ENCODE measurements at places on chromosomes 16 and 17.

GRCh38 chr16:67091906-67092566, 17.7 kb upstream of the PHAF1 start:
- DNase-seq, result no peak

DNA sequence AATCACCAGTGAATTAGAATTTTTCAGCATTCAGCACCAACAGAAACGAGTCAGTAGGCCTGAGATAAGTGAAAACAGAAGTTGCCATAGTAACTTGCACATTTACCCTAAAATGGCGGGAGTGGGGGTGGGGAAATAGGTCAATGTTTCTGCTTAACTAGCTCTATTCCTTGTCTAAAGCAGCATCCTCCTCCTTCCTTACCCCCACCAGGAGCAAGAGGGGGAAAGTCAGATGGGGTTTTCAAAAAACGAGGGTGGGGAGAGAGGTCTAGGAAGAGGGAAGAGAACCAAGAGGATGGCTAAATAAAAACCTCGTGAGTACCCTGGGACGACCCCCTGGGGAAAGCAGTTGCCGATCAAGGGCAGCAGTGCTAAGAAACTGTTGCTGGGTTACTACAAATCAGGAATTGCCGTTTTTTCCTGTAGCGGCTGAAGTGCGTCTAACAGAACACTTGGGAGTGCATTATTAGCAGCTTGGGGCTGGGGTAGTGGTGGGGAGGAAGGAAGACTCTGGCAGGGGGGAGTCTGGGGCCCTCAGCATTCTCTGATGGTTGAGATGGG, 34.4 kb upstream of the MNT start:
- DNase-seq, result no peak

DNA sequence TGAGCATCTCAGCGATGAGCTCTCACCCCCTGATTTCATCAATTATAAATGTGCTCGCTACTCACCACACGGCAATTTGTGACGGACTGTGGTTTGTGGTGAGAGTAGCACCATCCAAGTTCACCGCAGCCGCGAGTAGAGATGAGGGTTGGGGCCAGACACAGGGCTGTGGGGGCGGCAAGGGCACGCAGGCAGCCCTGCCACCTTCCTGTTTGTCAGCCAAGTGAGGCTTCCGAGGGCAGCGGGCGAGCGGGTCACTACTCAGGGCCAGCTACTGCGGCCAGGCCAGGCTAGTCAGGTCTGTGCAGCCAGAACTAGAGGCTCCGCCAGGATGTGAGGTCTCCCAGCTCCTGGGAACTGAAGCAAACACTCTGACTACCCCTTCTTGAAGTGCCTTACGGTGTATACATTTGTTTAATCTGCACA, 39.6 kb upstream of the MEOX1 start:
- DNase-seq, result peak; percentile 91

DNA sequence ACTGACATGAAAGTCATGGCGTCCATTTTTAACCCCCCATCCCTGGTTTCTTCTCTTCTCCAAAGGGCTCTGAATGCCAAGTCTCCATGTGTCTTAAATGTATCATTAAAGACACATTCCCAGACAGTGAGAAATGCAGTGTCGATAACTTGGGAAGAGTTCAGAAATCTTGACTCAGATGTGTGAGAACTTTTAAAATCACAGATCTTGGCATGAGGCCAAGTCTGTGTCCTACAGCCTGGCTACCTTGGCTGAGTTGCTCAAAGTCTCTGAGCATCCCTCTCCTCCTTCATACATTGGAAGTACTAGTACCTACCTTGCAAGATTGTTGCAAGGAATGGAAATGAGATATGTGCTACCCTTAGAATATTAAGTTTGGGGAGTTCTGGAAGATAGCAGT, 1046.5 kb upstream of the RBFOX1 start:
- no peak for DNase-seq

GRCh38 chr16:17347624-17348023, 123.1 kb downstream of the XYLT1 start:
- no peak for DNase-seq

GRCh38 chr17:30503558-30503957, 26.4 kb downstream of the GOSR1 start:
- DNase-seq, result no peak

- no peak for DNase-seq
These were observed 200.1 kb downstream of the KCNJ2 start for GRCh38 chr17:70369391-70369790.

DNA sequence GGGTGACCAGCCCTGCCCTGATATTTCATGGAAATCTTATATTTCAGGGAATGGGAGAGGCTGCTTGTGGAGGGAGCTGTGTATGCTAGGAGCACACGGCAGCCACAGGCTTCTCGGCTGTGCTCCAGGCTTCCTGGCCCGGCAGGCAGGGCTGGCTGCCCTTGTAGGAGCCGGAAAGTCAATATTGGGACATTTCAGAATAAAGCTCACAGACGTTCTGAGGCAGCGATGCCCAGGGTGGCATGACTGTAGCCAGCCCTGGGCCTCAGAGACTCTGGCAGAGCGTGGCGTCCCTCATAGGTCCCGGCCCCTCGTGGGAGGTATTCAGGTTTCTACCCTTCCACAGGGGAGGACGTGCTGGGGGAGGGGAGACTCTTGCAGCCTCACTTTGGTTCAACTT, 65.7 kb downstream of the BANP start:
- no peak for DNase-seq

GRCh38 chr17:76405607-76405966, 21.2 kb downstream of the SPHK1 start:
- DNase-seq, result no peak

DNA sequence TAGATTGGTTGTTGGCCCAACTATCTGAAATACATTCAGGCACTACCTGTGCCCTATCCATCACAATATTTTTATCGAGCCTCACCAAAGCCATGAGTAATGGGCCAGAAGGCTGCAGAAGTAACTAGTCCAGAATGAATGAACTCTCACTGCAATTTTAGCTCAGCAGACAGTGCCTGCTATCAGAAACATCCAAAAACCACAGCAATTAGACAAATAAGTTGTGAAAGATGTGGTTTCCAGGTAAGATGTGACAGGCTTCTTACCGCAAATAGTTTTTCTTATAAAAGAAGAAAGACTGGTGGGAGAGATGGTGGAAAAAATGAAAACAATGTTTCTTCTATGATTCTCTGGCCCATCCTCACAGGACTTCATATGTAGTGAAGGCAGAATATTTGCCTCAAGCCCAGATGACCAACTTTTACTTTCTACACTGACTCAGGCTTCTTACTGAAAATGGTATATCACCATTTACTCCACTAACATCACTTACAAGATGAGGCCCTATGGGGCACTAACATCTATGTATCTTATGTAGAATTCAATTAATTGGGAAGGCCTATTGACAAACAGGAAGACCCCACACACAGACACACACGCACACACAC, 9.8 kb upstream of the RFFL start:
- DNase-seq, result no peak

DNA sequence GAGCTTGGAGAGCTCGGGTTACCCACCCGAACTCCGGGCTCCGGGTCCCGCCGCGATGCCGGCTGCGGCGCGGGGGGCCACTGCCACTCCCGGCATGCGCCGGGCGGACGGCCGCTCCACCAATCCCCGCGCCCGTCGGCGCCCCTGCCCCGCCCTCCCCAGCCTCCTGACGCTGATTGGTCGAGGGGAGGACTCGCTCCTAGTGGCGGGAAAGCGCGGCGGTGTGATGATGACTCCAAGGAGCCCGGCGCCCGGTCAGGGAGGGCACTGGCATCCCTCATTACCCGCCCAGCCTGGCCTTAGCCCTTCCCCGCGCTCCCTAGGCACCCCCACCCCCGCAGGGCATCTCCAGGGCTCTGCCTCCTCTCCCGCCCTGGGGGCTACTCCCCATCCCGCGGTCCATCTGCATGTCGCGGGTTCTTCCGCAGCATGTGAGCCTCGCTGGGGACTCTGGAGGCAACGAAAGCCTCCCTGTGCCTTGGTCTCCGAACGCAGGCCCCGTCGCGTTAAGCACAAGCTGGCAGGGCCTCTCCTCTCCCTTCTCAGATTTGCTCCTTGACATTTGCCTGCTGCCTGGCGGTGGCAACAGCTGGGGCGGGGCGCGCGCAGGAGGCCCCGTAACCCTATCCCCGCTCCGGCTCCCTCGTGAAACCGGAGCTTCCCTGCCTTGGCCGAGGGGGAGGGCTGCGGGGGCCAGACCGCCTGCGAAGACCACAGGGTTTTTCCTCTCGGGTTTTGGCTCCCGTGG, 1.7 kb downstream of the ATP2A1 start:
- DNase-seq, result peak; percentile 77

GRCh38 chr17:72008236-72008876, 112.5 kb upstream of the SOX9 start:
- DNase-seq, result peak; percentile 4

DNA sequence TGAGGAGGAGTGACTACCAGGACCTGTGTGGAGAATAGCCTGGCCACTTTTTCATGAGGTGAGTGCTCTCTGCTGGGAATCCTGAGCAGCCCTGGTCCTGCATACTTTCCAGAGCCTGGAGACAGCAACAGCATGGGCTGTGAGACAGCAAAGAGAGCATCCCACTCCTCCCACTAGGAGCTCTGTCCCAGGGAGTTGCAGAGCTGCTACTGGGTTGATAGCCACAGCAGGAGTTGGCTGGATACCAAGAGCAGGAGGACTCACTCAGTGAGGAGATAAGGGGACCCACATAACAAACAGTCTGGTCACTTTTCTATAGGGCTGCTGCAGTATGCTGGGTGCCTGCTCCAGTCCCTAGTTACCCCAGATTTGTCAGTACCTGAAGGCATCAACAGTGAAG, 439.3 kb upstream of the CDH8 start:
- no peak for DNase-seq

DNA sequence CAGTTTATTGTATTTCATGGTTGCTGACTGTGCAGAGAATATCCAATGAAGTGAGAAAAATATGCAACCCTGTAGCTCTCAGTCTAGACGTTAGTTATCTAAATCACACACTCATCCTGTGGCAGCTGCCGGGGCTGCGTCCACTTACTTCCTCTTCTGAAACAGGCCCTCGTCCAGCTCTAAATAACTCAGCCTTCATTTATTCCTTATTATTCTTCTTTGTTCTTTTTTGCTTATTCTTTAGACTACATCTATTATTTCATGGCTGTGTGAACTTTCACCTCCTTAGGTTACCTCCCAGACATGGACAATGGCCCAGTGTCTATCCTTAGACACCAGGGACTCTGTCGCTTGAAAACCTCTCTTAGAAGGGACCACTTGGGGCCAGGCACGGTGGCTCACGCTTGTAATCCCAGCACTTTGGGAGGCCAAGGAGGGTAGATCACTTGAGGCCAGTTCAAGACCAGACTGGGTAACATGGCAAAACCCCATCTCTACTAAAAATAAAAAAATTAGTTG, 3.4 kb upstream of the THUMPD1 start:
- DNase-seq, result no peak

DNA sequence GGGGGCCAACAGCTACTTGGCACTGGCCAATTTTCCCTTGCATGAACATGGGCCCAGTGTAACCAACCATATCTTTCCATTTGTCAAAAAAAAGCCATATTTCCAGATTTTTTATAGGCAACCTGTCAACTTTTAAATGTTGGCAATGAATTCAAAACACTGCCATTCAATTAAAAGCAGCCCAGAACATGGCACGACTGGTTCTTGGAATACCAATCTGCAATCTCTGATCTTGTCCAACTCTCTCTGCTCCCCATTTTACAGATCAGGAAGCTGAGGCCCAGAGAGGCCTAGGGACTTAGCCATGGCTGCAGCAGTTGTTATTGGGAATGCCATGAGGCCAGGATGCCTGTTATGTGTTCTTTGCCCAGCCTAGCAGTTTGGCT, 8.9 kb upstream of the MEOX1 start:
- no peak for DNase-seq

- peak; percentile 62 for DNase-seq
These were observed 17.9 kb downstream of the PSME3IP1 start for GRCh38 chr16:57167953-57168352.

- peak; percentile 39 for DNase-seq
These were observed 360.3 kb upstream of the KIF2B start for GRCh38 chr17:53462393-53462811.

DNA sequence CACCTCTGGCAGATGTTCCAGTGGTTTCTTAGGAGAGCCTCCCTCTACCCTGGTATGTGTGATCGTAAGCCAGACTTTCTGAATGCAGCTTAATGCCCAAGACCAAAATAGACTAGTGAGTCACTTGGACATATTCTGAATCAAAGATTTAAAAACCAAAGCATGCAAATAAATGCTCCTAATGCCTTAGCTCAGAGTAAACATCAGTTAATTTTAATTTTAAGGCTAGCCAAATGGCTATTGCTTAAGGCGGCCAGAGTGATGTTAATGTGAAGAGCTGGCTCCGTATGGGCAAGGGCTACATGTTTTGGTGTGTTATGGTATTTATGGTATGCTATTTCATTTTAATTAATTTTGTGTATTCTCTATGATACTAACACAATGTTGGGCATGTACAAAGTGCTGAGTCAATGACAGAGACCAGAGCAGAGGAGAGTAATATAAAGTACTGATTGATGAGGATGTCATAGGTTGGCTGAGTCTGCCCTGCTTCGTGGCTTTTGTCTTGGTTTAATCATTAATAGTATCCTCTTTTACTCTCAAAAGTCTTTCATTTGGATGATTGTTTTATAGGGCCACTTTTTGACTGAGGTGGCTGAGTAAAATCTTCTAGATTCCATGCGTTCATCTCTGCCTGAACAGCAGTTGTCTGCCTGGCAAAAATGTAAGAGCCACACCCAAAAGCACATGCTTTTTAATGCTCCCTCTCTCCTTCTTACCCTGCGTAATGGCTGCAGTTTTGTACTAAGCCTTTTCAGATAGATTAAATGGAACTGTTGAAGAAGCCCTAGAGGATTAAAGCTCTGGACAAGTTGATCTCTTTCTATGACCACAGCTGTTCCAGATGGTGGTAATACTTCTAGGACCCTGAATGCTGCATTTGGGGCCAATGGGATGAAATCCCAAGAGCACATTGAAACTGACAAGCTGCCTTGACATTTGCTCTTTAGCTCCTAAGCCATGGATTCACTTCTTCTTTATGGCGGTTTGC, 59.6 kb downstream of the MAP2K6 start:
- DNase-seq, result no peak

DNA sequence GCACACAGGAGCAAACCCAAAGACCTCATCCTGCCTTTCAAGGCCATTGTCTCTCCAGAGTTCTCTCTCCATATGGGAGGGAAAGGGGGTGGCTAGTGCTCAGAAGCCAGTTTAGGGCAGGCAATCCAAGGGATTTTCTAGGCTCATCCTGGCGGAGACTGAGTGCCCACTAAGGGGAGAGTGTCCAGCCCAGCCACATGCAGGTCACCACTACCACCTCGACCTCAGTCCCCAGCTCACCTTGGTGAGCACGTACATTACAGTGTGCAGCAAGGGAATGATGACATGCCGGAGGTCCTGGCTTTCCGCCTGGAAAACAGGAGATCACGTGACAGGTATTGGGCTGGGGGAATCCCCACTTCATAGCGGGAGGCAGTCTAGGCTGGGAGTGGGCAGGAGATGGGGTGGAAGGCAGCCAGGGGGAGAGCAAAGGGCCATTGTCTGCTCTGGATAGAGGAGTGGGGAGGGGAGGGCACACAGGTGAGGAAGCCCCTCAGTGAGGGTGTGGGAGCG, 29.9 kb downstream of the PIK3R6 start:
- DNase-seq, result peak; percentile 23

GRCh38 chr16:74726716-74727115, 26.1 kb upstream of the MLKL start:
- no peak for DNase-seq

- DNase-seq, result no peak
These were observed 1.5 kb upstream of the SPIRE2 start for GRCh38 chr16:89826531-89827382.

Measured in A172 (cell line).